ENCODE measurements at places on chromosomes 1 and 21.

DNA sequence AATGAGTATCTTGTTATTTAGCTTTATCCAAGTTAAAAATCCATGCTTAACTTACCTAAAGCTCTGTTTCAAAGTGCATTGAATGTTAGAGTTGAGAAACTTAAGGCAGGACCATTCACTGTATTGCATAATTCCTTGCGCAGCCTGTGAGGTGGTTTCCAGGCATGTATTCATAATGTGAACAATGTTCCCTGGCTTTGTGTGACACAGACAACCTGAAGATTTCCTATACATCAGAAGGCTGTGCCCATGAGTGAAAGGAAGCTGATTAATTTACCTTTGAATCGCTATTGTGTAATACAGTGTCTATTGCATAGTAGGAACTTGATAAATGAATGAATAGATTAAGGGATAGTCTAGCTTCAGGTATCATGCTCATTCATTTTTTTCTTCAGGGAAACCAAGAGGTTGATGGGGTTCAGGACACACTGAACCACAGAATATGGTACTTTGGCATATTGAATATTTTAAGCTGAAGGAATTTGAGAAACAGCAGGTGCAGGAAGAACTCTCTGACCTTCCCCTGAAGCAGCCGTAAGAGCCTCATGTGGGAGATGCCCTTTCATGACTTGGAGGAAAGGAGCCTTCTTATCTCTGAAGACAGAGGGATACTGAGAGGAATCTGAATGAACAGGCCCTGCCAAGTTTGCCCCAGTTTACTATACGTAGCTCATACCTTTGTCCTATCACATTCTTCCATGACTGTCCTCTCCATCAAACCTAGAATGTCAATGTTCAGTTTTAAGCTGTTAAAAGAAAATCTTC is 88.6 kb upstream of the GNG12 start:
- DNase-seq: no peak

DNA sequence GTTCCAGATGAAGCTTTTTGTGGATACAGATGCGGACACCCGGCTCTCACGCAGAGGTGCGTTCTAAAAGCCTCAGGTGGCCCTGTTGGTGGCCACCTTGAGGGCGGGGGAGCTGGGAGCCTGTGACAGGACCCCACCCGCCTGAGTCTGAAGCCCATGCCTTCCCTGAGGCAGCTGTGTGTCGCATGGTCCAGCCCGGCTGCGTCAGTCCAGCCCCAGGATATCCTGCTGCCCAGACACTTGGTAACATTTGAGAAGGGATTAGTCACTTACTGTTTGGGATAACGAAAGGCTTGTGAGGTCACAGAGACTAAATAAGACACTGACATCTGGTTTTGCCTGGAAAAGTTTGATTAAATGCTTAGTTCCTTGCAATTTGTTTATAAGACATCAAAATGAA is 68.9 kb downstream of the UCK2 start:
- peak; percentile 3 for DNase-seq

DNA sequence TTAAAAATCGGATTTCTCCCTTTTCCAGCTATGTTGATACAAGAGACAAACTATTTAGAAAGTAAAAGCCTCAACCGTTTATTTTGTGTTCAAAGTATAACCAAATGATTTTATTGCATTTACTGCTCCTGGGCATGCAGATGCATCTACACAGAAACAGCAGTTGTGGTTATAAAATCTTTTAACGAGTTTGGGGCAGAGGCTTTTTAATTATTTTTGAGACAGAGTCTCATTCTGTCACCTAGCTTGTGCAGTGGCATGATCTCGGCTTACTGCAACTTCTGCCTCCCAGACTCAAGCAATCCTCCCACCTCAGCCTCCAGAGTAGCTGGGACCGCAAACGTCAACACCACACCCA is 33.6 kb downstream of the ZNF496 start:
- DNase-seq: no peak

DNA sequence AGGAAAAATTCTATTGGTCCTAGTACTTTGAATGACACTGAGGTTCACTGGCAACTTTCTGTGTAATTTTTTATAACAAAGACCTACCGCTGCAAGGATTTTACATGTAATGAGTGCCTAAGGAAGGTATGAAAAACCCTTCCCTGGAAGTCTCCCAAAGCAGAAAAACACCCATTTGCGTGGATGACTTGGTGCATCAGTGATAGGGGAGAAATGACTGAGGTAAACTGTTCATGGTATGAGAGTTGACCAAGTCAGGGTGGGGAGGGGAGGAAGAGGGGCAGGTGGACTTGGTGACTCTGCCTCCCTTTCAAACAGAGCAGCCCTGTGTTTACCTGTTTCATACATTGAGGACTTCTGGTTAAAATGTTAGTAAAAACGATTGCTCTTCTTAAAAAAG is 78.8 kb upstream of the IPO9 start:
- DNase-seq: no peak

- DNase-seq: peak; percentile 77
Observed at GRCh38 chr1:244302876-244303609, 148.7 kb downstream of the ADSS2 start.

DNA sequence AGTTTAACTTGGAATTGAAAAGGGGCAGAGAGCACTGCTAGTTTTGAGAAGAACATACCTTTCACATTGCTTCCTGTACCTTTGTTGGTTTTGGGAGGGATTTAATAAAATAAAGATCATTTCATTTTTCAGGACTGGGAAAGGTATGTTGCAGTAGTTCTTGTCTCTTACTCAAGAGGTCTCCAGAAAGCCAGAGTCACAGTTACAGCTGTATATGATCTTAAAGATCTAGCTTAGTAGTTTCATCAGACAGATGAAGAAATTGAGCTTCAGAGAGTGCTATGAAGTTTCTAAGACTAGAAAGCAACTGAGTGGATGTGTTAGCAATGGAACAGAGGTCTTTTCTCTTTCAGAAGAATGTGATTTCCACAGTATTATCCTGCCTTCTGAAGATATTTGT is 1.0 kb downstream of the OR10K2 start:
- no peak for DNase-seq

GRCh38 chr1:228087771-228088251 is 5.3 kb downstream of the ARF1 start:
- DNase-seq: peak; percentile 78

- DNase-seq: no peak
Observed at GRCh38 chr1:31234123-31234708, 5.5 kb downstream of the NKAIN1 start.

GRCh38 chr1:45850017-45850416 is 46.6 kb downstream of the MAST2 start:
- no peak for DNase-seq

- no peak for DNase-seq
Observed at GRCh38 chr1:53526451-53527101, 67.4 kb downstream of the DMRTB1 start.

Data from kidney glomerular epithelial cell (primary cell).